AG08395 (cell line): ENCODE measurements at places on chromosomes 1 and 21.

- no peak for DNase-seq
These were observed 84.3 kb downstream of the UBIAD1 start for GRCh38 chr1:11357276-11357675.

DNA sequence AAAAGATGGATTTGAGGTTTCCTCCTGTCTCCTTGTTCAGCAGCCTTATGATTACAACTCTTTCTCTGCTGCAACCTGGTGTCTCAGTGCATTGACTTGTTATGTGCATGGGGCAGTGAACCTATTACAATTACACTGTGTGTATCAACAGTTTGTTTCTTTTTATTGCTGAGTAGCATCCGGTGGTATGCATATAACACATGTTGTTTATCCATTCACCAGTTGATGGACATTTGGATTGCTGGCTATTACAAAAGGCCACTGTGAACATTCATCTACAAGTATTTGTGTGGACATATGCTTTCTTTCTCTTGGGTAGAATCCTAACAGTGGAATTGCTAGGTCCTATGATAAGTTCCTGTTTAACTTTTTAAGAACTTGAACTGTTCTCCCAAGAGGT lies 65.9 kb downstream of the FMO4 start:
- DNase-seq, result no peak

DNA sequence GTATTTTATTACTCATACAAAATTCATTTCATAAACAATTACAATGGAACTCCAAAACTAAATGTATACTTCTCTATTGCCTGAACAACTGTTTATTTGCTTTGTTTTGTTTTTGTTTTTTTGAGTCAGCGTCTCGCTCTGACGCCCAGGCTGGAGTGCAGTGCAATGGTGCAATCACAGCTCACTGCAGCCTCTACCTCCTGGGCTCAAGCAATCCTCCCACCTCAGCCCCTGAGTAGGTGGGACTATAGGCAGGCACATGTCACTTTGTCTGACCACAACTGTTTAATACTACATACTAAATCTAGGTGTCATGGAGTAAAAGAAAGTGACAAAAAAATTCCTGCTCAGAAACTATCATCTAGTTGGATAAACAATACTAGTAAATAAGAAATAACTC lies 49.3 kb downstream of the RAB3GAP2 start:
- DNase-seq, result no peak

GRCh38 chr1:46692811-46693770 lies 21.4 kb downstream of the TEX38 start:
- no peak for DNase-seq

- DNase-seq, result no peak
These were observed 246.2 kb downstream of the MRPL39 start for GRCh38 chr21:25361097-25361496.

DNA sequence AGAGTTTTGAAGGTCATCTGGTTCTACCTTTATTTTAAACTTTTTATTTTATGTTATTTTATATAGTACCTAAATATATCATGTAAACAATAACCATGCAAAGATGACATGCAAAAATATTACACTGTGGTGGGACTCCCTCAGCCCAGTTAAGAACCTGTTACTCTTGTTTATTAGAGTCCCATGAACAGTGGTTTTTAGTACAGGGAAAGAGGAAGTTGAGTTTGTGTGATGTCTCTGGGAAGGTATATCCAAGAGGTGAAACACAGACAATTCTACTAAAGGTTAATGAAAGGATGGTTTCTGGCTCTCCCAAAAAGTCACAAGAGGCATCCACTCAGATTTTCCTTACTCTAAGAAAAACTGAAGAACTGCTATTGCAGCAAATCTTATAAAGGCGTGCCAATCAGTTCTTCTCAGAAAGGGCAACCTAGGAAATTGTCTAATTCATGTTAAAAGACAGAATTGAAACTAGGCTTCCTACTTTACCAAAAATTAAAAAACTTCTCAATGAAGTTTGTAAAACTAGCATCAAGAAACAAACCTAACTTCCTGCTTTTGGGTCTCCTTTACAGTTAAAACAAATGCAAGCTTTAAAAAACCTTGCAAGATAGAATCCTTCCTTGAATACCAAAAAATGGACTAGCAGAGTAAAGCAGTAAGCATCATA lies 19.9 kb downstream of the GFI1 start:
- DNase-seq, result no peak

DNA sequence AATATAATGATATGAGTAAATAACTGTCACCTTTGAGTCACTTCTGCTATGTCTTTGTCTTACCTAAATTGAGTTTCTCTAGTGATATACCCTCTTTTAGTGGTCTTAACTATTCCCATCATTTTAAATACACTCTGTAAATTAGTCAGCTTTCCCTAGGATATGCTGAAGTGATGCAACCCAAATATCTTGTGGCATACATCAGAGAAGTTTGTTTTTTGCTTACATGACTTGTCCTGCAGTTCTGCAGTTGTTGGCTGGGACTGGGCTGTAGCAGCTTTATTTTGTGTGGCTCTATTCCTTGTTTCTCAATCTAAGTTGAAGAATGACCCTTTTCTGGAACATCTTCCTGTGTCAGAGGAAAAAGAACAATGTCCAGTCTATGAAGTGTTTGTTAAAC lies 76.4 kb downstream of the TTC3 start:
- DNase-seq, result peak; percentile 64

- no peak for DNase-seq
These were observed 28.8 kb downstream of the SAMD13 start for GRCh38 chr1:84330125-84330984.

DNA sequence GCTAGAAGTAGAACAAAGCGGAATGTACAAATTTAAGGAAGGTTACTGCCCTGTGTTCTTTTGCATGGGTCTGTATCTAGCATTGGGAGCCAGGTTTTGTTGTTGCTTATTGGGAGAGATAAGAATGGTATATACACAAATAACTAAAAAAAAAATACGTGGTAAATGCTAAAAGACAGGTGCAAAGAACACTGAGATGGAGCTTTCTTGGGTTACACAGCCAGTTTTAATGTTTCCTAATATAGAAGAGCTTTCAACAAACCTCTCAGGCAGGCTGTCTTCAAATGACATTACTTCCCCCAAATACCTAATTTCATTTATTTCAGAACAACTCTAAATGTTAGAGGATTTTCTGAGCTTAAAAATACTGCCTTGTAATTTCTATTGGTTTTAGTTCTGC lies 1.4 kb upstream of the MDM4 start:
- DNase-seq, result no peak

- no peak for DNase-seq
These were observed 42.8 kb upstream of the ARTN start for GRCh38 chr1:43890815-43891214.

GRCh38 chr1:242454262-242455051 lies 70.0 kb downstream of the PLD5 start:
- peak; percentile 50 for DNase-seq

- DNase-seq, result peak; percentile 89
These were observed 7.9 kb downstream of the MYBPHL start for GRCh38 chr1:109298666-109299557.

GRCh38 chr1:214261206-214262123 lies 19.5 kb upstream of the SMYD2 start:
- DNase-seq, result peak; percentile 77

DNA sequence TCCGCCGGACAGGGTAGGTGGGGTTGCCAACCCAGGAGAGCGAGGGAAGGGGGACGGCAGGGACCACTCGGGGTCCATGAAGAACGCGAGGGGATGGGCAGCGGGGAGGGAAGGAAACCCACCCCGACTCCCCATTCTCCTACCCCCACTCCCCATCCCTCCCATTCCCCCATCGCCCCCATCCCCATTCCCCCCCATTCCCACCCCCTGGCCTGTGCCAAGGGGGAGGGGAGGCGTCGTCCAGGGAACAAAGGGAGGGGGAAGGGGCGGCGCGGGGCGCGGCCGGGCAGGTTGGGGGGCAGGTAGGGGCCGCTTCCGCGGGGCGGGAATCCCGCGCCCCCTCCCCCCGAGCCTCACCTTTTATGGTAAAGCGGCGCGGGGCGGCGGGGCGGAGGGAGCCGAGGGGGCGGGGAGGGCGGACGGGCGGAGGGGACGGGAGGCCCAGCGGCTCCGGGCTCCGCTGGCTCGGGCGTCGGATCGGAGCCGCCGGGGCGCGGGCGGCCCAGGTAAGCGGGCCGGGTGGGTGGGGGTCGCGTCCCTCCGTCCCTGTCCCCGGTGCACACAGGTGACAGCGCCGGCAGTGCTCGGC lies at the start of gene FBLIM1:
FBLIM1 (plus strand) TSS at position 453 of the 589 bp plus-strand sequence. CDS start 6,189 bp downstream, outside the sequence.
- DNase-seq, result peak; percentile 36

GRCh38 chr1:154851392-154852177 lies 18.5 kb downstream of the KCNN3 start:
- no peak for DNase-seq

DNA sequence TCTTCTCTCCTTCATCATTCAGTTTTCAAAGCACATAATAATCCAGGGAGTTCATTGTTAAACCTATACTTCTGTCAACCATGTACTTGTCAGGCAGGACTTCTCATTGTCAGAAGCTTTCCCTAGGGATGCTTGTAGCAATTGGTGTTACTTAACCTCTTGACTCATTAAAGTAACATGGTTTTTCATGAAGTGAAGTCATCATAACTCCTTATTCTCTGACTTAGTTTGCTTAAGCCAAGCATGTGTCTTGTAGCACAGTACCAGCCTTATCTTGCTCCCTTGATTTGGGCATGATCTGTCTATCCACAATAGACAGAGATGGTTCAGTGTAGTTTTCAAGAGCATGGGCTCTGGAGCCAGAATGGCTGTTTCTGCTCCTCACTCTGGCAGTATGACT lies 45.3 kb downstream of the LRIG2 start:
- no peak for DNase-seq

DNA sequence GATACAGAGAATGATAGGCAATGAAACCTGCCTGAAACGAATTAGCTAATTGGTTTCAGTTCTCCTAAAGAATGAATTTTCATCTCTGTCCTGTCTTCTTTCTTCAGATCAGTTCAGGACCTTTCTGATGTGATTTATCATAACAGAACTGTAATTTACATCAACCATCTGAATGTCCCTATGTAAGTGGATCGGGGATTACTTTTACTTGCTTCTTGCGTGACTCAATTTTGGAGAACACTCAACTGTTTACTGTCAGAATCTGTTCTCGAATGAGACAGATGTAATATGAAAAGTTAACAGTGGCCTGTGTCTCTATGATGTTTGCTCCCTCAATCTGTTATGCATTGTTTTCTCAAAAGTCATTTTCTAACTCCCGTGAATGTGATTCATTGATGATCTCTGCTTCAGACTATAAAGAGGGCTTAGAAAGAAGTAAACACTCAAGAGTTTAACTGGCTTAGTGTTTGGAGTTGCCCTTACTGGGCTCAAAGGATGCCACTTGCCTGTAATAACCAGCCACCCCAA lies 111.0 kb downstream of the GABPA start:
- peak; percentile 25 for DNase-seq

- DNase-seq, result no peak
These were observed 1.2 kb downstream of the TRIM11 start for GRCh38 chr1:228405200-228405978.

- DNase-seq, result no peak
These were observed 889.2 kb downstream of the TTLL7 start for GRCh38 chr1:83109692-83110091.

GRCh38 chr1:49016030-49016977 lies 239.6 kb upstream of the BEND5 start:
- DNase-seq, result peak; percentile 11

GRCh38 chr21:38979271-38980121 lies 173.8 kb downstream of the ETS2 start:
- DNase-seq, result peak; percentile 47

DNA sequence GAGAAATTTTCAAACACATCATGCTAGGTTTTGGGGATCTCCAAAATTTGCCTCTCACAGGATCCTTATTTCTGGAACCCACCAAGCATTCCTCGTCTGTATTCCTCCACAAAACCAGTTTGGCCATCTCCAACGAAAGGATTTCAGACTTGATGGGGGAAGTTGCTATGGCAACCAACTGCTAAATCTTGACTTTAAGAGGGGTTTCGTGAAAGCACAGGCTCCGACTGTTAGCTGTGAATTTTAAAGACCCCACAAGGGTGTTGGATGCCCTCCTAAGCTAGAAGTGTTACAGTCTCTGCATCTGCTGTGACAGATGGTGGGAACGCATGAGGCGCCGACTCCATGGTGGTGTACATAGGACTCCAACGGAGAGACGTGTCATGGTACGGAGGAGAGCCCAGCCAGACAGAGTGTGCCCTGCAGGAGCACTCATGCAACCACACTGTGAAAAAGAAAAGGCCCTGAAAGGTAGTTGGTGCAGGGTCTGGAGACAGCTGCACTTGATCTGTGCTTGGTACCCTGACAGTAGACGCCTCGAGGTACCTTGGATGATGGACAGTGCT lies 147.1 kb downstream of the ASTN1 start:
- no peak for DNase-seq

- DNase-seq, result no peak
These were observed 142.1 kb downstream of the MRPS6 start for GRCh38 chr21:34215501-34215900.

- no peak for DNase-seq
These were observed 801 bp downstream of the EPRS1 start for GRCh38 chr1:220045356-220046051.

DNA sequence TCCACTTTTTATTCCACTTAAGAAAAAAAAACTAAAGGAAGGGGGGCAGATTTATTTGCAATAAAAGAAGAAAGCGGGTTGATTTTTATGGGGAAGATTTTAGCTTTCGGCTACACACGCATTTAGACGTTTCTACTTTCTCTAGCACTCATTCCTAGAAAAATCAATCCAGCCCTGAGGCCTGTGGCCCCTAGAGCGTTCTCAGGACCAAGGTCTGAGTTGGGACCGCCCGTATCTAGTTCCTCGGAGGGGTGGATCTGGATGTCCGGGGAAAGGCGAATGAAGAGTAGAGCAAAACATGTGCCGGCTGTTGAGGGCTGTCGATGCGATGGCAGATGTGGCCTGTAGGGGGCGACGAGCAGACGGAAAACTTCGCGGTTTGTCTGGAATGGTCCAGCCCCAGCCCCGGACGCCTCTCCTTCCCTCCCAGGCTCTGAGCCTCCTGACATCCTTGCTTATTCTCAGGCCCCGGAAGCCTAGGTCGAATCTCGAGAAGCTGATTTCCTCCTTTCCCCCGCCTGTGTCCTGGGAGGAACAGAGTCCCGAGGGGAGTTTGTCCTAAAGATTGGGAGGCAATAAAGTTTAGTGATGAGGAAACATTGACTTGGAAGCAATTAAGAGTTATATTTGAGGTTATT lies 5.2 kb downstream of the FOXD3 start:
- DNase-seq, result peak; percentile 75

- no peak for DNase-seq
These were observed 133.9 kb upstream of the VANGL1 start for GRCh38 chr1:115507901-115508300.

DNA sequence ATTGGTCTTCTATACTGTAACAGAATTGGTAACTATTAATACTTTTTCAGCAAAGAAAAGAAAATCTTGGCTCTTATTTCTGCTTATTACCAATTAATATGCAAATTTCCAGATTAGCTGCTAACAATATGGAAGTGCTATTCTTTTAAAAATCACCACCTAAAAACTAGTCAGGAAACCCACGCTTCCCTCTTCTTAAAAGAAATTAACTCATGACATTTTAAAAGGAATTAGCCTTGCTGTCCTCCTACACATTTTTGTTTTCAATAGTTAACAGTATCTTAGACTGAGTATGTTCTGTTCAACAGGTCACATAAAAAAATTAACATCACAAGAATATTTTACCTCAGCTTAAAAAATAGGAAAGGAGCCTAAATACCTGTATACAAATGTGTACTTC lies 27.3 kb downstream of the ABL2 start:
- DNase-seq, result no peak
